ENCODE measurements at places on chromosomes 6 and 20. TPM values are rescaled to one million over a fixed set of nuclear protein-coding genes. Genes with fewer than 3 reads are reported as not detected.

GRCh38 chr20:50297498-50298376 lies 107.1 kb downstream of the CEBPB start:
- peak overlapping the region; percentile 21 for H3K27ac ChIP-seq
- no peak overlapping the region for H3K4me3 ChIP-seq
- H3K27me3 ChIP-seq = peaks cover 2% of the 10 kb centered on the region
- no peaks in the 10 kb centered on the region for H3K36me3 ChIP-seq
- no peak for DNase-seq

HLA-DPB1 gene
- total RNA-seq = 5.4 TPM

DNA sequence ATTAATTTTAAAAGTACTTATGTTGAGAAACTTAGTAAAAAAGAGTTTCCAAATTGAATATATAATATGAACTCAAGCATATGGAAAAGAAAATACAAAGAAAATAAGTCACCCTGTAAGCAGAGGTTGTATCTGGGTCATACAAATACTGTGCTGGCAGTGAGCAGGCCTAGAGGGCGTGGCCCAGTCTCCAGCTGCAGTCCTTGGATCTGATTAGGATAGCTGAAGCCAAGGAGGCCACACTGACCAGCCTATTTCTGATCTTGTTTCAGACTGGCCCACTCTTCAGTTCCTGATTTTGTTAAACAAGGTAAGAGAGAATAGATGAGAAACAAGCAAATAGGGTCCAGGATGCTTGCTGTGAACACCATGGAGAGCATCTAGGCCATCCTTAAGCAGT lies 228.8 kb downstream of the EPM2A start:
- no peak overlapping the region for H3K27ac ChIP-seq
- no peak overlapping the region for H3K4me3 ChIP-seq
- DNase-seq = no peak
- no peaks in the 10 kb centered on the region for H3K4me1 ChIP-seq
- no peaks in the 10 kb centered on the region for H3K27me3 ChIP-seq
- no peaks in the 10 kb centered on the region for H3K36me3 ChIP-seq

DNA sequence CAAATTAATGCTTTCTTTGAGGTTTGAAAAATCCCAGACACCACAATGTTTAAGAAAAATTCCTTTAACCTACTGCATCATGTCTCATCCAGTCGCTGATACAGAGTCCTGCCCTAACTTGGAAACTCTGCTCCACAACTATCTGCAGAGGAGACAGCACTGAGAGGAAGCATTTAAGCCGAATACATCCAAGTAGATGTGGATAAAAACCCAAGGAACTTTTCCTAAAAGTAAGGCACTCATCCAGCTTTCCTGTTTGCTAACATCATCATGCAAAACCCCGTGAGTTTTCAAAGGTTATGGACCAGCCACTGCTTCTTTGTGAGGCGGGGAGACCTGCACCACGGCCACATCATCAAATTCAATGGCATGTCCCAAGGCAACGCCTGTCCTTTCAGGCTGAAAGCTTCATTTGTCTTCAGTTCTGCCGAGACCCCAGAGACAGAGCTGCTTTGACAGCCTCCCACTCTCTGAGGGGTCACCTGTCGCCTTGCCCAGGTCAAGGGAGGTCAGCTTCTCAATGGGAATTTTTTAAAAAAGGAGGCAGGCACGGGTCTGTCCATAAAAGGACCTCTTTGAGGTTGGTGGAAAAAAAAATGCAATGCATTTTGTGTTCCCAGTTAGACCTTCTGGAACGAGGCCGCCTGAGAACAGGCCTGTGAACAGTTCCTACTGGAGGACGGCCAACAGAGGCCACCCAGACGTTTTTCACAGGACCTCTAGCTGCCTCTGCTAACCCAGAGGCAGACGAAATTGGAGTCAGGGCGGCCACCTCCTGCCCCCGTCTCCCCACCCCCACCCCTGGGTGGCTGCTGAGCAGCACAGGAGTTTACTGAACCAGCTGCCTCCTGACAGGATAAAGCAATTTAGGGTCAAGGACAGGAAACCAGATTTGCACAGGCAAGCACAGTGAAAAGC lies 142.5 kb upstream of the HDDC2 start:
- no peaks in the 10 kb centered on the region for H3K36me3 ChIP-seq
- peaks cover 17% of the 10 kb centered on the region for H3K27me3 ChIP-seq
- DNase-seq = no peak
- no peak overlapping the region for H3K4me3 ChIP-seq

- peaks cover 14% of the 10 kb centered on the region for H3K4me1 ChIP-seq
- peak; percentile 29 for DNase-seq
- no peaks in the 10 kb centered on the region for H3K27me3 ChIP-seq
- peak overlapping the region; percentile 26 for H3K27ac ChIP-seq
Observed at GRCh38 chr6:107917451-107918375, 40.3 kb downstream of the SEC63 start.

DNA sequence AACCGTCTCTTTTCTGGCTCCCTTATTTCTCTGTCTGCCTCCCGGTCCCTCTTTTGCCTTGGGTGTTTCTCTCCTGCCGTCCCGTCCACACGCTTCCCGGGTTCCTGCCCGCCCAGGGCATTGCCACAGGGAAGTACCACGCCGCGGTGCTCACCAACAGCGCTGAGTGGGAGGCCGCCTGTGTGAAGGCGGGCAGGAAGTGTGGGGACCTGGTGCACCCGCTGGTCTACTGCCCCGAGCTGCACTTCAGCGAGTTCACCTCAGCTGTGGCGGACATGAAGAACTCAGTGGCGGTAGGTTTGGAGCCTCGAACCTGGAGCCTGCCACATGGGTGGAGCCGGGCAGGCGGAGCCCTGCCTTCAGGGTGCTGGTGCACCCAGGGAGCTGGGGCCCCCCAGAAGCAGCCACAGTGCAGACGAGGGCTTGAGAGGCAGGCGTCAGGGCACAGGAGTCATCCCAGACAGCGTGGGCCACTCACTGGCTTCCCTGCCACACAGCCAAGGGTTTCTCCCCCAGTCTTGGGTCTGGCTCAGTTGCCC lies 21.3 kb downstream of the NPEPL1 start:
- H3K36me3 ChIP-seq = no peaks in the 10 kb centered on the region
- H3K27ac ChIP-seq = no peak overlapping the region
- no peaks in the 10 kb centered on the region for H3K4me1 ChIP-seq
- peak; percentile 3 for DNase-seq
- no peaks in the 10 kb centered on the region for H3K27me3 ChIP-seq
- no peak overlapping the region for H3K4me3 ChIP-seq

ASF1A gene
- 21.2 TPM for total RNA-seq

NKAIN4 gene
- not detected for total RNA-seq

- no peak overlapping the region for H3K27ac ChIP-seq
- DNase-seq = no peak
- H3K27me3 ChIP-seq = peaks cover 1% of the 10 kb centered on the region
- H3K4me1 ChIP-seq = peaks cover 20% of the 10 kb centered on the region
- no peak overlapping the region for H3K4me3 ChIP-seq
Observed at GRCh38 chr20:53122853-53123252, 150.7 kb downstream of the TSHZ2 start.

TP53TG5 gene
- 0.80 TPM for total RNA-seq

- H3K4me3 ChIP-seq = no peak overlapping the region
- no peaks in the 10 kb centered on the region for H3K36me3 ChIP-seq
- H3K27me3 ChIP-seq = peaks cover 19% of the 10 kb centered on the region
- peak; percentile 11 for DNase-seq
Observed at GRCh38 chr6:79335133-79335674, 100.7 kb upstream of the HMGN3 start.

C6orf141 gene
- total RNA-seq = 1.1 TPM

ELOVL4 gene
- total RNA-seq = 1.3 TPM

DNA sequence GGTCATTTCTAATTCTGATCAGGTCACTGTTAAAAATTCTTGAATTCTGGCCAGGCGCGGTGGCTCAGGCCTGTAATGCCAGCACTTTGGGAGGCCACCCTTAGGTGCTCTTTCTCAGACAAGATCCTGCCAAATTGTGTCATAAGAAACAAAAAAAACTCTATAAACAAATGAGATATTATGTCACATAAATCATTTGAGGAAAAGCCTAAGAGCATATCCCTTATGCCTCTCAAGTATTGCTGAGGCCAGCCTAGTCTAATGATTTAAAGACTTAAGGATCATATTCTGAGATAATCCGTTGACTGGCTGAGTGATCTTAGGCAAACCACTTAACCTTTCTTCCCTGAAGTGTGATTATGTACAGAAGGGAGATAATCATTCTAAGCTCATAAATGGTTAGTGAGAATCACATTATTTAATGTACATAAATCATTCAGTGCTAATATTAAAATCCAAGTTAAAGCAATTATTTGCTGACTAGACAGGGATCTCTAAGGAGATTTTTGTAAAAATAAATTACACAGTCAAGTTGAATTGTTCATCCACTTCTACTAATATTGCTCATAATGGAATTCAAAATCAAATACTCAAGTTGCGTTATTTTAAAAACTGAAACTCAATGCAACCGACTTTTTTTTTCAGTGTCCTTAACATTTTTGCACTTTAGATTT lies 365.4 kb downstream of the PHF3 start:
- H3K4me1 ChIP-seq = no peaks in the 10 kb centered on the region
- H3K4me3 ChIP-seq = no peak overlapping the region
- no peaks in the 10 kb centered on the region for H3K27me3 ChIP-seq
- DNase-seq = no peak
- no peaks in the 10 kb centered on the region for H3K36me3 ChIP-seq

MCCD1 gene
- total RNA-seq = not detected

SNX21 gene
- 1.2 TPM for total RNA-seq

DNA sequence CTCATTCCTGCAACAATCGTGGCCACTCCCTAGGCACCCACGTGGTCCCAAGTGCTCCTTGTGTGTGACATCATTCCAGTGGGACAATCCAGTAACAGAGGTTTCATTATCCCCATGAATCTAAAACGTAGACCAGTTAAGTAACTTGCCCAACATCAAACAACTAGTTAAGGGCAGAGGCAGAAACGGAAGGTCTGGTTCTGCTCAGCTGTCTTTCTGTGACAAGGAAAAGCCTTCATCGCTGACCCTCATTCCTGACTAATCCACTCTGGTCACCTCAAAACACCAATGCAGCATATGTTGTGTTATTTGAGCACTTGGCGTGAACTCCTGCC lies 261.4 kb upstream of the JARID2 start:
- peaks cover 3% of the 10 kb centered on the region for H3K4me1 ChIP-seq
- no peak overlapping the region for H3K4me3 ChIP-seq
- no peak overlapping the region for H3K27ac ChIP-seq
- peaks cover 2% of the 10 kb centered on the region for H3K27me3 ChIP-seq
- DNase-seq = no peak

- H3K4me3 ChIP-seq = no peak overlapping the region
- H3K36me3 ChIP-seq = no peaks in the 10 kb centered on the region
- DNase-seq = peak; percentile 22
- H3K27ac ChIP-seq = no peak overlapping the region
- no peaks in the 10 kb centered on the region for H3K27me3 ChIP-seq
Observed at GRCh38 chr6:144338474-144338873, 53.3 kb downstream of the UTRN start.

- H3K4me1 ChIP-seq = peaks cover 66% of the 10 kb centered on the region
- no peak for DNase-seq
- no peaks in the 10 kb centered on the region for H3K27me3 ChIP-seq
- H3K4me3 ChIP-seq = no peak overlapping the region
Observed at GRCh38 chr6:14123386-14124111, 6.0 kb downstream of the CD83 start.

GRCh38 chr6:143283887-143284645 lies 166.4 kb downstream of the ADAT2 start:
- H3K27ac ChIP-seq = no peak overlapping the region
- no peaks in the 10 kb centered on the region for H3K36me3 ChIP-seq
- H3K27me3 ChIP-seq = no peaks in the 10 kb centered on the region
- H3K4me3 ChIP-seq = no peak overlapping the region
- H3K4me1 ChIP-seq = no peaks in the 10 kb centered on the region

GRCh38 chr20:33827634-33828325 lies 16.6 kb downstream of the CHMP4B start:
- H3K36me3 ChIP-seq = peaks cover 19% of the 10 kb centered on the region
- DNase-seq = no peak
- H3K27me3 ChIP-seq = no peaks in the 10 kb centered on the region
- H3K4me1 ChIP-seq = peaks cover 64% of the 10 kb centered on the region

DNA sequence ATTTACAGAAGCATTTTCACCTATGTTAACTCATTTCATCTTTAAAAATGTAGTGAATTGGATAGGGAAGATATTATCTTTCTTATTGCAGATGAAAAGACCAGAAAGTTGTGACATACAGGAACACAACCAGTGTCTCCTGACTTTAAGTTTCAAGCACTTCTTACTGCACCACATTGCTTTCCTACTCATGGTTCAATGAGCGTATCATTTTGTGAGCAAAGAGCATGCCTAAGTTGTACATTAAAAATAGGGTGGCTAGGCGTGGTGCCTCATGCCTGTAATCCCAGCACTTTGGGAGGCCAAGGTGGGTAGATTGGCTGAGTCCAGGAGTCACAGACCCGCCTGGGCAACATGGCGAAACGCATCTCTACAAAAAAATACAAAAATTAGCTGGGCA lies 21.2 kb upstream of the RNGTT start:
- no peaks in the 10 kb centered on the region for H3K4me1 ChIP-seq
- peaks cover 3% of the 10 kb centered on the region for H3K27me3 ChIP-seq
- H3K4me3 ChIP-seq = no peak overlapping the region
- H3K27ac ChIP-seq = no peak overlapping the region
- no peaks in the 10 kb centered on the region for H3K36me3 ChIP-seq

GRCh38 chr6:26217714-26218075 lies 130.5 kb downstream of the HFE start:
- no peak overlapping the region for H3K27ac ChIP-seq
- peaks cover 1% of the 10 kb centered on the region for H3K36me3 ChIP-seq
- H3K4me3 ChIP-seq = no peak overlapping the region
- H3K27me3 ChIP-seq = no peaks in the 10 kb centered on the region

DNA sequence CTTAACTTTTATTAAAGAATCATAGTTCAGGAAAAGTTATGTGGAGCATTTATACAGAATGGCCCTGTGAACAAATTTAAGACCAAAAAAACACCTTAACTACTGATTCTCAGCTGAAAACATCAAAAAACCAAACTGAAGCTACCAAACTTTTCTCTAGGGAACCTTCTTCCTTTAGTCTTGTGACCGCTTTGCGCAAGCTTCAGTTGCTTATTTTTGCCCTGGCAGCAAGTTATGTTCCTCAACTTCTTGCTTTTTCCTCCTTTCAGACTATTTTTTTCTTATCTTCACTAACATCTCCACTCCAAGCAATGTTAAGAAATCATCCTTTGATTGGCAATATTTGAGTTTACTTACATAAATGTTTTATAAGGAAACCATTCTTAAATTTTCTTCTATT lies 100.1 kb downstream of the MYB start:
- no peak overlapping the region for H3K4me3 ChIP-seq
- DNase-seq = no peak
- H3K36me3 ChIP-seq = peaks cover 2% of the 10 kb centered on the region

- no peak for DNase-seq
- H3K27me3 ChIP-seq = no peaks in the 10 kb centered on the region
- no peak overlapping the region for H3K4me3 ChIP-seq
- H3K36me3 ChIP-seq = no peaks in the 10 kb centered on the region
- H3K4me1 ChIP-seq = no peaks in the 10 kb centered on the region
- H3K27ac ChIP-seq = no peak overlapping the region
Observed at GRCh38 chr20:19588241-19588640, 169.8 kb upstream of the RIN2 start.

- no peak for DNase-seq
- H3K4me1 ChIP-seq = no peaks in the 10 kb centered on the region
- H3K36me3 ChIP-seq = no peaks in the 10 kb centered on the region
- H3K27me3 ChIP-seq = peaks cover 17% of the 10 kb centered on the region
- no peak overlapping the region for H3K4me3 ChIP-seq
Observed at GRCh38 chr6:17928514-17929430, 58.7 kb downstream of the KIF13A start.

SIRPB1 gene
- 2.1 TPM for total RNA-seq

GRCh38 chr6:109478222-109478805 lies 4.7 kb downstream of the ZBTB24 start:
- peak overlapping the region; percentile 76 for H3K4me3 ChIP-seq
- H3K4me1 ChIP-seq = peaks cover 72% of the 10 kb centered on the region
- H3K27ac ChIP-seq = peak overlapping the region; percentile 88
- DNase-seq = no peak
- peaks cover 68% of the 10 kb centered on the region for H3K36me3 ChIP-seq

Data from activated CD4-positive, alpha-beta T cell treated with anti-CD3 and anti-CD28 coated beads for 36 hours (primary cell).